ENCODE measurements at places on chromosomes 5 and 9.

- no peak for DNase-seq
These were observed 85.1 kb downstream of the MED27 start for GRCh38 chr9:131994364-131995125.

DNA sequence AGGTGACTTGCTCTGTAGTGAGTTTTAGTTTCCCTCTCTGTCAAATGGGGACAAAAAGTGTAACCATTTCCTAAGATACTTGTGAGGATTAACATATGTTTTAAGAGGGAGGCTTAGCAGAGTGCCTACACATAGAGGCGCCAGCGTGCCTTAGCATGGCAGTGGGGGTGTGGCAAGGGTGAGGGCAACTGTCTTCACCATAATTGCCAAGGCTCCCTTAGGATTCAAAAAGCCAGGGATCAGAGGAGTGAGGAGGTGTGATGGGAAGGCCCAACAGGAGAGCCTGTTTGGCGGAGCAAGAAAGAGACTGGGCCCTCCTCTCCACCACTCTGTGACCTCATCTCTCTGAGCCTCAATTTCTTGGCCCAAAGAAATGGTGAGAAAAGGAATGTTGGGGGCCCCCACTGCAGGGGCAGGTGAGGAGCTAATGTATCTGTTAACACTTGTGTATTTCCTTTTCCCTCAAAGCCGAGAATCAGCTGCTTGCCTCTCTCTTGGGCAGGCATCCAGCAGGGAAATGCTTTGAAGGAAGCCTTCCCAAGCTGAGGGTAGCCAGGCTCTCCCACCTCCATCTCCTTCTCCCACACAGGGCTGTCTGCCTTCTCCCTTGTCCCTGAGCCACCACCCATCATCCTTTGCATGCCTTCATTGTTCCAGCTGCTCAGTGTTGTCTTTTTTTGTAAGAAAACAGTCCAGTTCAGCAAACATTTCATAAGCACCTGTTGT is 76.0 kb downstream of the DAB2IP start:
- no peak for DNase-seq

GRCh38 chr5:2557435-2557834 is 194.0 kb downstream of the IRX2 start:
- no peak for DNase-seq

- no peak for DNase-seq
These were observed 330.0 kb downstream of the PRR16 start for GRCh38 chr5:120794121-120794520.

GRCh38 chr9:119101048-119101447 is 268.2 kb downstream of the BRINP1 start:
- DNase-seq, result no peak

- DNase-seq, result no peak
These were observed 80.3 kb downstream of the VCAN start for GRCh38 chr5:83551821-83552220.

DNA sequence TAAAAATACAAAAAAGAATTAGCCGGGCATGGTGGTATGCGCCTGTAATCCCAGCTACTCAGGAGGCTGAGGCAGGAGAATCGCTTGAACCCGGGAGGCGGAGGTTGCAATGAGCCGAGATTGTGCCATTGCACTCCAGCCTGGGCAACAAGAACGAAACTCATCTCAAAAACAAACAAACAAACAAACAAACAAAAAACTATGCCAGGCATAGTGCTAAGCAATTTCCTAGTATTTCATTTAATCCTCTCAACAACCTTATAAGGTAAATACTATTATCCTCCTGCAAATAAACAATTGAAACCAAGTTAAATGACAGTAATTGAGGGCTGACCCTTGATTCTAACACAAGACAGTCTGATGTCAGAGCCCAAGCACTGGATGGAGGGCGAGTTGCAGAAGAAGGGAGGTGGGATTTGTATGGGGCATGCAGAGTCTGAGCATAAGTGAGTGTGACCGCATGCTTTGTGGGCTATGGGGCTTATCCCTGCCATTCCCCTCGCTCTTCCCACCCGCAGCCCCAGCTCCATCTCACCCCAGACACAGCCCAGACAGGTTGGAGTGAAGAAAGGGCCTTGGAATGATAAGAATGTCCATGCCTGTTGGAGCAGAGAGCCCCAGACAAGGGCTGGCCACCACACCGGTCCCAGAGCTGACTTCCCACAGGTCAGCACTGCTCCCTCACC is 24.3 kb upstream of the RPS14 start:
- no peak for DNase-seq

- DNase-seq, result no peak
These were observed 33.2 kb downstream of the TTLL11 start for GRCh38 chr9:122059955-122060324.

DNA sequence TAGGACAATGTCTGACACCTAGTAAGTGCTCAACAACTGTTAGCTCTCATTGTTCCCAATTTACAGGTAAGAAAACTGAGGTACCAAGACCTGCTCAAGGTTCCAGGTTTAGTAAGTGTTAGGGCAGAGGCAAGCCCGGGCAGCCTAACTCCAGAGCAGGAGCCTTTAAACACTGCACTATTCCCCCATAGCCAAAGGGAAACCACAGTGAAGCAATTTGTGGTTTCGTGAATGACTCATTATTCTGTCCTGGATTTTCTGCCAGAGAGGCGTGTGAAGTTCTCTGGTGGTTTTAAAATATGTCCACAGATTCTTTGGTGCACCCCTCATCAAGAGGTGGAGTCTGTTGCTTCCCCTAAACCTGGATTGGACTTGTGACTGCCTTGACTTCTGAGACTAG is 1.0 kb upstream of the MCC start:
- DNase-seq, result no peak

DNA sequence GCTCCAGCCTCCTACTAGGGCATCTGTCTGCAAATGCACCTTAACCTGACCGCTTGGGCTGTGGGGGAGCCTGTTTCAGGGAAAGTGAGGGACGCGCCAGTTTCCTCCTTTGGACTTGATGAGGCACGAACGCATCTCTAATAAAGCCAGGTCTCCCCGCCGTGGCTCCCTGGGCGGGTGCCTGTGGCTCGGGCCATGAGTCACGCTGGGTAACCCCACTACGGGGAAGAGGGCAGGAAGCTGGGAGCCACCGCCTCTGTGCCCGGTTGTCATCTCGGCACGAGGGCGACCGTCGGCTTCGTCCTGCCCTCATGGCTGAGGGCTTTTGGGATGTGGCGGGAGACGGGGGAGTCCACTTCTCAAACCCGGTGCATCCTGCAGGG is 12.1 kb downstream of the NOTCH1 start:
- DNase-seq, result no peak

- no peak for DNase-seq
These were observed 222.9 kb downstream of the AOPEP start for GRCh38 chr9:94949370-94949769.

DNA sequence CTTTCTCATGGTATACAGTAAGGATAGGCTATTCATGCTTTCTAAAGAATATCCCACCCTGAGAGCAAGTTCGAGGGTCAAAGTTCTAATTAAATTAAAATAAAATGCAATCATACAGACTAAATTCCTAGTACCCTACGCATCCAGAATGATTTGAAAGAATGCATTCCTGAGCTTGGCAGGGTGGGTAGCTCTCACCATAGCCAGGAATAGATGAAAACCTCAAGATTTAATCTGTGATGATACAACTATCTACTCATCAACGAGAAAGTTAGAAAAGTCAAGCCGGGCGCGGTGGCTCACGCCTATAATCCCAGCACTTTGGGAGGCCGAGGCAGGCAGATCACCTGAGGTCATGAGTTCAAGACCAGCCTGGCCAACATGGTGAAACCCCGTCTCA is 32.3 kb downstream of the SERINC5 start:
- DNase-seq, result no peak

- no peak for DNase-seq
These were observed 54.9 kb upstream of the CDH9 start for GRCh38 chr5:27093279-27093678.

DNA sequence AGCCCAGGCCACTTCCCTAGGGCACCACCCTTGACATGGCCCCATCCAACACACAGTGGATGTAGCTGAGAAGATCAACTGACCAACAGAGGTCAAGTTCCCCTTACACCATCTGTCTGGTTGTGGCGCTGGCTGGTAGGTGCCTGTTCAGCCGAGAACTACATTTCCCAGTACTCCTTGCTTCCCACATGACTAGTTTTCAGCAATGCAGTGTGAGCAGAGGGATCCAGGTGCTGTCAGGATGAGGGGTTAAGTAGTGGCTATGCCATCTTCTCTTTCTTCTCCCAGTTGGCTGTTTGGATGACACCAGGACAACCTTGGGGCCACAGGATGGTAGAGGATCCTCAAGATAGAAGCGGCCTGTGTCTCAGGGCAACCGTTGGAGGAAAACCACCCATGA is 48.6 kb upstream of the SH3PXD2B start:
- no peak for DNase-seq

DNA sequence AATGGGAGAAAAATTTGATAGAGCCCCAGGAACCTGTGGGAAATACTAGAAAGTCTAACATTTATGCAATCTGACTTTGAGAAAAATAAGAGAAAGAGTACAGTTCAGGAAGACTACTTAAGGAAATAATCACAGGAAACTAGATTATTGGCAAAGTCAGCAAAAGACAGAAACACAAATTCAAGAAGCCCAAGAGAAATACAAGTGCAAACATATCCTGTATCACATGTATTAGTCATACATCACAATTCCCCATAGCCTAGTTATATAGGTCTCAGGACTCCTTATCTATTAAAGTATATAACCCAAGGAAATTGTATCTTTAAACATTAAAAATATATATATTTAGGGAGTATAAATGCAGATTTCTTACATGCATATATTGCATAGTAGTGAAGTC is 100.8 kb downstream of the HOMER1 start:
- no peak for DNase-seq

DNA sequence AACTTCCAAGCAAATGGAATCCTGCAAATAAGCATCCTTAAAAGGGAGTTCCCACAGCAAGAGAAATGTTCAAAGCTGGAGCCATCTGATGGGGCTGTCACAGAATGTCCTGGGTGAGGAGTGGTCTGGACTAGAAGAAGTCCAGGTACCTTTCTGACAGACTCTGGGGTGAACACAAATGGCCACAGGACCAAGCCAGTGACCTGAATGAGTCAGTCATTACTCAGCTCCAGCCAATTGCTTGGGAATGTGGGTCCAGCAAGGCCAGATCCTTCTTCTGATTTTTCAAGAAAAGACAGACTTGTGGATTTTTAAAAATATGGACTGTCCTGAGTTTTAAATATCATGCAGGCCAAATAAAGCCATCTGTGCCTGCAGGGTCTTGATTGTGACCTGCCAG is 30.1 kb downstream of the GALNT10 start:
- no peak for DNase-seq

DNA sequence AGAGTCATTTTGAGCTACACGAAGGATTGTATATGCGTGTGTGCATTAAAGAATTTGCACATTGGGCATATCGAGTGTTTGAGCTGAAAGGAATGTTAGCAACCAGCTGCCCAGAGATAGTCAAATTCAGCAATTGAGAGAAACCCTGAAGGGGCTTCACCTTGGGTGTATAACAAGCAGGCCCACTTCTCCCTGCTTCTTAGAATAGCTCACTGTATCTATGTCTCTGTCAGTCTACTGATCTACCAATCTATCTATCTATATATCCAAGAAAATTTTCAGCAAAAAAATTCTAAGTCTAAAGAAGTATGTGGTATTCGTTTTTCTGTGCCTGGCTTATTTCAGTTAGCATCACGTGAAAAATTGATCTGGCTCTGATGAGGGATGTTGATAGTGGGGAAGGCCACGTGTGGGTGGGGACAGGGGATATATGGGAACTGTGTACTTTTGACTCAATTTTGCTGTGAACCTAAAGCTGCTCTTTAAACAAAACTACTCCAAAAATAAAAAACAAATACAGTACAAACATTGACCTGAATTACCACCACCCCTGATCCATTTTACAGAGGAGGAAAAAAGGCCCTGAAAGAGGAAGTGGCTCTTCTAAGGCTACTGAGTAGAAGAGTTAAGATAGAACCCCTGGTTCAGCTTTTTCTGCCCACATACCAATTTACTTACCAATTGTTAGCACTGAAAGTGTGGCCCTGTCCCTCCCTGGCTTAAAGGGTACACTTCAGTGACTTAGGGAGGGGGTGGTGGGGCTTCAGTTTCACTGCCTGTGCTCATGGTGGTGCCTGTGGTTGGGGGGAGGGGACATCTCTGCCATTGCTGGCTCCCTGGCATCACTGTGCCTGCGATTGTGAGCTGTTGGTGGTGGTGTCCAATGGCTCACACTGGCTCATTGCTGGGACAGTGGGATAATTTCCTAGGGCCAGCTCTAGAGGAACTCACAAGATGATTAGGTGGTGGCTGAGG is 141.8 kb downstream of the DOCK2 start:
- no peak for DNase-seq

- DNase-seq, result no peak
These were observed 11.8 kb downstream of the BRD3 start for GRCh38 chr9:134055981-134056461.

GRCh38 chr5:26482810-26483375 is 555.5 kb downstream of the CDH9 start:
- DNase-seq, result no peak

GRCh38 chr5:90558344-90559192 is at the start of gene ADGRV1:
TSS of gene ADGRV1 (plus strand) at chr5:90558797. CDS start at chr5:90558896, 99 bp downstream.
- DNase-seq, result no peak

DNA sequence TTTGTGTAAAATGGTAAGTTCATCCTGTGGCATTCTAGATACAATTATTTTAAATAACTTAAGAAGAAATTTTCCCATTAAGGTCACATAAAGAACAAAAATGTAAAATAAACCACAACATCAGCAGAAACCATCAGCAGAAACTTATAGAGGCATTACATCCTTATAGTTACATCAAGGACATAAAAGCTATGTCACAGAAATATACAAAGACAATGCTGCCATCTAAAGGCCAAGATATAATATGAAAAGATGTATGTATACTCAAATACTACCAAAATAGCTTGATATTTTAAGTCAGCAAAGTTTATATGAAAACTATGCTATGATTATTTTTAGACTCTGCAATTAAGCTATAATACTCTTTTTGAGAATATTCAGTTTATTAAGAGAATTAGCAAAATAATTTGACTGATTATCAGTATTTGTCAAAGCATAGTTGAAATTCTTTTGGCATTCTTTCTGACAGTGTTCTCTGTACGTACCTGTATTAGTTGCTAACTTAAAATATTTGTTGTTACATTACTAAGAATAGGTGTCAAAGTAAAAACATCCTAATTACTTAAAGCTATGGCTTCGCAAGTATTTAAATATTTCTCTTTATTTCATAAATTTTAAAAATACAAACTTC is 36.2 kb downstream of the FBXL17 start:
- no peak for DNase-seq

DNA sequence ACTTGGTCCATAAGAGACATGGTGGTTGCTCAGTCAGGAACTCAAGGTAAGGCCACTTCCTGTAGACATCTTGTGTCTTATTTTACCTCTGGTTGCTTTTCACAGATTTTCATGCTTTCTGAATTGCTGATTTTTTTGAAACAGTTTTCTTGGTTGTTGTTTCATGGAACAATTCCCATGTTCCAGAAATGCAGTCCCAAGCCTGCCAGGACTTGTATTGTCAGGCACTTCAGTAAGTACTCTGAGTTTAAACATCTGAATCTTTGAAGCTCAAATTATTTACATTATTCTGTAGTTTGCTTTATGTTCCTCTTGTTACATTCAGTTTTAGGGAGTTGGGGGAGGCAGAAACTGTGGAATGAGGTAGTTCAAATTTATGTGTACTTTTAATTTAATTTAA is 290.2 kb downstream of the DMRT2 start:
- DNase-seq, result no peak

GRCh38 chr5:114174837-114175236 is 187.0 kb upstream of the KCNN2 start:
- DNase-seq, result no peak

Data from activated CD8-positive, alpha-beta memory T cell treated with anti-CD3 and anti-CD28 coated beads for 48 hours (primary cell).